Stimulated activated naive CD8-positive, alpha-beta T cell treated with anti-CD3 and anti-CD28 coated beads, Interleukin-15, Interleukin-2, amounts not matched to agents 100 U/mL and 50 U/mL, for 24 hours (primary cell): ENCODE measurements at places on chromosomes 1 and 21.

DNA sequence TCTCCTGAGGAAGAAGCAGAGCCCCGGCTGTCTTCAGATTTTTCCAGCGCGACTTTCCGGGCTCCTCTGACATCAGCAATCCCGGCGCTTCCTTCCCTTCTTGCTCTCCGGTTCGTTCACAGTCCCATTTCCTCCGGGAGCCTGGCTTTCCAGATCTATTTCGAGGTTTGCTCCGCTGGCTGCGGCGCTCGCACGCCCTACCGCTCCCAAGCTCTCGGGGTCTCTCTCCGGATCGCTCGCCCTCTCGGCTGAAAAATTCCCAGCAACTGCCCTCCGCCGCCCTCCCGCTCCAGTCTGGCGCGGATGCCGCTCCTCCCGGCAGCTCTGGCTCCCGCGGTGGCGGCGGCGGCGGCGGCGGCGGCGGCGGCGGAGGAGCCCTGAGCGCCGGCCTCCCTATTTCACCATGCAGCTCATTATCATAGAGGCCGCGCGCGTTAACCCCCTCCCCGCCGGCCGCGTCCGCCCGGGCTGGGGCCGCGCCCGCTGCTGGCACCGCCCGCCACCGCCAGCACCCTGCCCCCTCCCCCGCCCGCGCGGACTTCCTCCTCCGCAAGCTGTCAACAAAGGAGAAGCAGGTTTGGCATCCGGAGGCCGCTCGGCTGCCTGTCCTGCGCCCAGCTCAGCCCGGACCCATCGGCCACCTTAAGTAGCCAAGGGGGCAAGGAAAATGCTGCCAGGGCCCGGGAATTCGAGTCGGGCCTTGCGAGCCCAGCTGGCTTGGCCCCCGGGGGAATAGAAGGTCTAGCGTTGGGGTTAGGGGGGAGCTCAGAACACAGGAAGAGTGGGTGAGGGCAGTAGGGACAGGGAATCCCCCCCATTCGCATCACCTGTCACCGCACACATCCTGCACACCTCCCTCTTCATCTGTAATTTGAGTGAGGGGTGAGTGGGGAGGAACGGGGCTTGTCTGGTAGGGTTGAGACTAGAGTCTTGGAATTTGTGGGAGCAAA lies at the start of gene PLXNA2:
Gene PLXNA2, minus strand, starts transcription at position 418 of the 950 bp plus-strand sequence. CDS start 26,462 bp downstream, outside the sequence.
- DNase-seq: peak; percentile 67

DNA sequence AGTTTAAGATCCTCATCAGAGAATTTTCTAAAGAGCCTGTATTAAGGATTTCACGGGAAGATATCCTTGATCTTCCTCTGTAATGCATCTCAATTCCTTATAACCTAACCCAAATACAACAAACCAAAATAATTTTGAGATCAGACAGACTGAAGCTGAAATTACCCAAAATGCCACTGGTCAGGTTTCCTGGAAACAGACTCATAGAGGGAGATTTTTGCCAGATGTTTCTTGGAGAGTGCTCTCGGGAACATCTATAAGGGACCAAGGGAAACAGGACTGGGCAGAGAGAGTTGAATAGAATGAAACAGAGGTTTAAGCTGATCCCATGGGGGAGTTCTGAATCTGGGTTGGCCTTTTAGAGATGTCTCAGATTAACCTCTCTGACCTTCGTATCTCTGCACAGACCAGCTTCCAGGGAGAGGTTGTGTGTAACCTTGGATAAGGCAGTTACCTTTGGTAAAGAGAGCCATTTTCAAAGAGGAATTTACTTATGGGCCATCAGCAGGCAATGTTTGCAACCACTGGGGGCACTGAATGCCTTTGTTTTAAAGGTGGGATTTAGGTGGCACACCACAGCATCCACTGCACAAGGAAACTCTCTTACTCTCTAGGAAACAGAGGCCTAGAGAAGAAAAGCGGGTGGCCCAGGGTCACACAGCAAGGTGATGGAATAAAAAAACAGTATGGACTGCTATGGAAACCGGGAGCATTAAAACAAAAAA lies 130.8 kb upstream of the SGIP1 start:
- no peak for DNase-seq

DNA sequence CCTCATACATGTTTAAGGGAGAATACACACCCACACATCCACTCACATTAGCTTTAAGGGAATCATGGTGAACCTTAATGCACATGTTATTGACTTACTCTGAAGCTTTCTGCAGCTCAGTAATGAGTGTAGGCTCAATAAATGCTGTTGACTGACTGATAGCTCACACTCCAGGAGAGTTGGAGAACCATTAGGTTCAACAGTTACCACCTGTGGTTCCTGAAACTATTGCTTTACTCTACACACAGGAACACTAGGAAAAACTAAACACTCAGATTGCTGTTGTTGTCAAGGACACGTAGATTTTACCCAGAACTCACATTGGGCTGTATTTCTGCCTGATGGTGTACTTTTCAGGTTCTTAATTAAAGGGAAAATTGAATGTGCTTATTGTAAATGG lies 37.3 kb downstream of the ZC3H11B start:
- no peak for DNase-seq

- no peak for DNase-seq
These were observed 8.6 kb downstream of the RIIAD1 start for GRCh38 chr1:151729966-151730291.

DNA sequence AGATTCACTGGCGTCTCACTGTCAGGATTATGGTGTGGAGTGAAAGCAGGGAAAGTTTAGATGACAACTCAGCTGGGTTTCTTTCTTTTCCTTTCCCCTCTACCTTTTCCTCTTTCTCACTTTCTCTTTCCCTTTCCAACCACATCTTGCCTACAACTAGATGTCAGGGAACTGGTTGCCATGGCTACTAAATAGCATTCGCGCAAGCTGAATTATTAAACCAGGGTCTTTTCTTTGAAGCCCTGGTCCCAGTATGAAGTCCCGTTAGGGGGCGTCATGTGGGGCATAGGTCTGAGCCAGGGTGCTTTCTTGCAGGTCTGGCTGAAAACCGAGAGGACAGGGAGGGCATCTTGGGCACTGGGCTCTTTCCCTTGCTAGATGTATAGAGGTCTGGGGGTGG lies 168.4 kb upstream of the CACNA1E start:
- DNase-seq: no peak

GRCh38 chr1:70719154-70719553 lies 308.1 kb downstream of the CTH start:
- no peak for DNase-seq

DNA sequence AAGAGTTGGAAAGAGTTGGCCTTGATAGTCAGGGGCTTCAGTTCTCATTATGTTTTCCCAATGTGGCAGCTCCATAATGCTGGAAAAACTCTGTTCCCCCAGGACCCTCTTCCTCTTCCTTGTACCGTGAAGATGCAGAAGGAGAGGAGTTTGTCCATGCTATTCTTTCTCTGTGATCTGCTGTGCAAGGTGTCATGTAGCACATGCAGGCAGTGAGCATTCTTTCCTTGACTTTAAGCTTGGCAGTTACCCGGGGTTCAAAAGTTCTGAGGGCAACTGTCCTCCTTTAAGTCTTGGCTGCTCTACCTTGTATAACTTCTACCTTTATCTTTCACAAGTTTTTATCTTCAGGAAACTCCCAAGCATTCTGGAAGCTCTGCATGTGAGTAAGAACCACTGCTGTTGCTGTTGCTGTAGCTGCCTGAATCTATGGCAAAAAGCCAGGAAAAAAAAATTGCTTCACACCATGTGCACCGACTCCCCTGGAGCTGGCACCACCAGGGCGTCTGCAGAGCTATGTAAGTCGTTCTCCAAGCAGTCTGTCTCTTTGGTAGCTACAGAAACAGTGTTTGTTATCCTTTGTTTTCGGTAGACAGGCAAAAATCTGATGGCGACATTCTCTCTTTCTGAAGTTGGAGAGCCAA lies 42.7 kb upstream of the SLC16A1 start:
- no peak for DNase-seq

DNA sequence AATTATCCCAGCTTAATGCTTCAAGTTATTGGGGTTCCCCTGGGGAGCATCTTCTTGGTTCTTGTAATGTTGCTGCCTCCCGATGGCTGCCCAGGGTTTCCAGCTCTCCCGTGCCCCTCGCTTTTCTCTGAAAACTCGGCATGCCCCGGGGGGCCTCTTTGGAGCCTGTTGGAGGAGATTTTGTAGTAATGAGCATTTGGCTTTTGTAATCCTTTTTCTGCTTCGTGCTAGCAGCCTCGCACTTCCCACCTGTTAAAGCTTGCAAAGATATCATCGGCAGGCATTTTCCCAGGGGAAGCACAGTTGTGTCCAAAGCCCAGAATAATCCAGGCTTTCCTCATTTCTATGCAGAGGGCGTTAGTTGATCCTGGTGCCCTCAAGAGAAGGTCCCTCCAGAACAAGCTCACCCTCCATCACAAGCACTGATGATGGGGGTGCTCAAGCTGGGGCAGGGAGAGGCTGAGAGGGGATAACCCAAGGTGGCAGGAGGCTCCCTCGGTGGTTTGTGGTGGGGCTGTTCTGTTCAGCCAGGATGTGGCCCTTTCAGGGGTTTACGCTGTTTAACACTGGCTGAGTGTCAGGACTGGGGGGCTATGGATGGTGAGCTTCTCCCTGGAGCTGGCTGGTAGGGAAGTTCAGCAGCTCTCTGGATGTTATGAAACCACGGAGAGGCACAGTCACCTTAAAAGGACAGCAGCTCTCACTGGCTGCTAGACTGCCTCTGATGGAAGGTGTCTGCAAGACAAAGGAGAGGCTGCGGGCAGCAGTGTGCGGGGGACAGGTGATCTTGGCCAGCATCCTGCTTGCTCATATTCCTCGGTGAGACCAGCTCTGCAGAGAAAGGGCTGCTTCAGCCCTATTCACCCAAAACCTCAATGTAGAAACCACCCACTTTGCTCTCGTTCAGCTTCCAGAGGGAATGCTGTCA lies 477.1 kb upstream of the VAMP3 start:
- DNase-seq: no peak

- no peak for DNase-seq
These were observed 31.7 kb upstream of the ITLN1 start for GRCh38 chr1:160916666-160917065.

- DNase-seq: no peak
These were observed 67.2 kb downstream of the SLC35A3 start for GRCh38 chr1:100036718-100037655.

DNA sequence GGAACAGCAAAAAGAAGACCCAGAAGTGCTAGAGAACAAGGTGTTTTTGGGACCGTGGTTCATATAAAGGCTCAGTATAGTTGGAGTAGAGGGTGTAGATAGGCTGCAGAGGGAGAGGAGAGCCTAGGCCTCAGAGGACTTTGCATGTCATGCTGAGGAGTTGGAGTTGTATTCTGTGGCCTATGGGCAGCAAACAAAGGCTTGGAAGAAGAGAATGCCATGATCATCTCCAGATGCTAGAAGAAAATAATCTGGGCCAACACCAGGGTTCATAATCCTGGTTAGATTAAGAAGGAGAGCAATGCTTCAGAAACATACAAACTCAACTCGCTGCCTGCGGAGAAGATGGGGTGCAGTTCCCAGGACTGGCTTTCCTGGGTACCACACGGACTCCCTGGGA lies 262.8 kb upstream of the USP24 start:
- no peak for DNase-seq

DNA sequence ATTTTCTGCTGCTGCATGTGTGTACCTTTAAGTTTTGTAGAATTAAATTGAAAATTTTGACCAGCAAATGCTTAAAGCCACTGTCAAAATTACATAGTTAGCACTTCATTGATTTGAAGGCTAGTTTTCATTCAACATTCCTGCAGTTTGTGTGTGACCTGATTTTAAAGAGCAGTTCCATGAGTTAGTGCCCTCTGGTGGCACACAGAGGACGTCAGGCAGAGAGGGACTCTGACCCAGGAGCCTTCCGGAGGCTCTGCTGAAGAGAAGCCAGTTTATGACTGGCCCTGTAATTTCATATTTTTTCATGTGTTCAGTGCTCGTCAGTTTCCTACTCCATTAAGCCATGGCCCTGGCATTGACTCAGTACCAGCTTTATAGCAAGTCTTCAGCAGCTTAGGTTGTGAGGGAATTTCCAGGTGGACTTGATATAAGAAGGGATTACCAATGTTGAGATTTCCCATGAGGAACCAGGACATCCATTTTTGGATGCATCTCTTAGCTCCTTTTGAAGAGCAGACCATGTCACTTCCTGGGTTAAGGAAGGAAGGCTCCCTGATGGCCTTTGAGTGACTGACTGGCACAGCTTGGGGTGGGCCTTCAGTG lies 104.7 kb downstream of the CAMTA1 start:
- DNase-seq: peak; percentile 37

DNA sequence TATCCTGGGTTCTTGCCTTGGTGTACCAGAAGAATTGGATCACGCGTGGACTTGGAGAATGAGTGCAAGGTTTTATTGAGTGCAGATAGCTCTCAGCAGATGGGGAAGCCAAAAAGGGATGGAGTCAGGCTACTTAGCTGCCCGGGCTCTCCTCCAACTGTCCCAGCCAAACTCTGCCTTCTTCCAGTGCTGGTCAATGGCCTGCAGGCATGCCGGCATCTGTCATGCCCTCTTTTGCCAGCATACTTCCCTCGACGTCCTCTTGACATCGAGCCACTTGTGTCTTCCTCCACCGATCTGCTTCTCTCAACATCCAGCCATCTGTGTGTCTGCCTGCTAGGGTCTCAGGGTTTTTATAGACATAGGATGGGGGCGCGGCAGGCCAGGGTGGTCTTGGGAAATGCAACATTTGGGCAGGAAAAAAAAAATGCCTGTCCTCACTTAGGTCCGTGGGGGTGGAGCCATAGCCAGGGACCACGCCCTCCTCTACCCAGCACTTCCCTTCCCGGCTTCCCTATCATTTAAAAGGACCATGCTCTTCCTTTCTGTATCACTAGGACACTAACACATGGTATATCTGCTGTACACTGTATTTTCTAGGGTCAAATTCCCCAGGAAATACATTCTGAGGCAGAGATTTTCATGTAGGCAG lies 47.0 kb upstream of the BCAR3 start:
- DNase-seq: no peak

- DNase-seq: no peak
These were observed 88.3 kb upstream of the NGF start for GRCh38 chr1:115426231-115426771.

GRCh38 chr1:11680270-11681070 lies 478 bp downstream of the MAD2L2 start:
- no peak for DNase-seq

DNA sequence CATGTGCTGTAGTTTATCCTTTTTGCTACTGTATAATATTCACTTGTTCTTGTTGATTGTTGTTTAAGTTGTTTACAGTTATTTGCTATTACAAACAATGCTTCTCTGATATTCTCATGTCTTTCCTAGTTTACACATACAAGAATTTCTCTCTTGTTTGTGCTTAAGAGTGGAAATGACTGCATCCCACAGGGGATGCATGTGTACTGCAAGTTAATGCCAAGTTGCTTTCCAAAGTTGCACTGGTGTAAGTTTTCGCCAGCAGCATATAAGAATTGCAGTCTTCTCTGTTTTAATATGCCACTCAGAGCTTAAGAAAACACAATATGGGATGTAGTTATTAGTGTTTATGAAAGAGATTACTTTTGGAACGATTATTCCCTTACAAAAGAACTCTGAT lies 97.7 kb downstream of the NEK7 start:
- no peak for DNase-seq
